ENCODE measurements at places on chromosomes 11 and 22.

- DNase-seq, result no peak
These were observed 743.4 kb upstream of the CNTN5 start for GRCh38 chr11:98277251-98277912.

DNA sequence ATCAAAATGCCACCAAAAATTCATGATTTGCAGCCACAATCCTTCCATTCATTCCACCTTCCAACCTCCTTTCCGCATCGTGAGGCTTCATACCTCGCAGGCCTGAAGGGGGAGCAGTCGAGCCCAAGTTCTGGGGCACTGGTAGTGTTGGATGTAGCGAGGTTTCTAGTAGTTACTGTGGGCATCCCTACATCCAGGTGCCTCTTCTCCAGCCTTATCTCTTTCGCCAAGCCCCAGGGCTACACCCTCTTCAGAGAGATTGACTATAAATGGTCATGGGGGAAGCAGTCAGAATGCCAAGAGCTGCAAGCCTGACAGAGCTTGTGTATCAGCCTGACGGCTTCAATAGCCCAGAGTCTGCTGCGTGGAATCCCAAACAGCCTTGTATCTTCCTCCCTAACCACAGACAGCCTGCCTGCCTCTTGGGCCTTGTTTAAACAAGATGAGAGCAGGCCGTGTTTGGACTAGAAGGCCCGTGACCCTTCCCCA lies 28.9 kb downstream of the CLMP start:
- no peak for DNase-seq

DNA sequence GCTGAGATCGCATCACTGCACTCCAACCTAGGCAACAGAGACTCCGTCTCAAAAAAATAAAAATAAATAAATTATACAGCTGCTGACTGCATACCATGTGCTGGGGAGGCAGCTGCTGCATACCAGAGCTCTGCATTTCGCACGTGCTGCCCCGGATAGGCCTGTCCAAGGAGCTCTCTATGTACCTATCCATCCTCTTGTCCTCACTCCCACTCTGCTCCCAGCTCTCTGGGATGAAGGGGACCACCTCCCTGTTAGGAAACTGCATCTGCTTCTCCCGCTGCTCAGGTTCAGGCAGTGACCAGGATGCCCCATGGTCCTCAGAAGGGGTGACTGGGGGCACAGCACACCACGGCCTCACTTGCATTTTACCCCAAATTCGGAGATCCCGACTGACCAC lies 302.3 kb downstream of the BRD1 start:
- no peak for DNase-seq

DNA sequence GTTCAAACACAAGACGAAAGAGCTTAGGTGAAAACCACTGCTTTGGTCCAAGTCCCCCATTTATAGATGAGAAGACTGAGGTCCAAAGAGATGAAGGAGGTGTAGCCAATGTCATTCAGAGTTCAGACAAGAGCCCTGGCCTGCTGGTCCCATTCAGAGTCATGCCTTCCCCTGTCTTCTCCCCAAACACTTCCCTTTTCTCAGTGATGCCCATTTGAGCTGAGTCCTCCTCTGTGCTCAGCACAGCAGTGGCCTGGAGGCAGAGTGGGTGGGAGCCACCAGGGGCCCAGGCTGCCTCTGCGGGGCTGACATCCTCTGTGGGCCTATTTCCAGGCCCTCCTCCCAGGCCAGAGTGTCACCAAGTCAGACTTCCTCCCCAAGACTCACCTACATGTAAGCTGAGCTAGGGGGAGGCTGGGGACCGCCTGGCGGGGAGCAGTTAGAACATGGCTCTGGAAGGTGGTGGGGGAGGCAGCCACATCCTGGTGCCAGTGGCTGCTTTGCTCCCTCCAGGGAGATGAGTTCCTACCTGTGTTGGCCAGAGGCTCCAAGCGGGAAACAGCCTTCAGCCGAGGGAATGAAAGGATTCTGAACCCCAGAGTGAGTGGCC lies 22.4 kb upstream of the LRRC10B start:
- no peak for DNase-seq

DNA sequence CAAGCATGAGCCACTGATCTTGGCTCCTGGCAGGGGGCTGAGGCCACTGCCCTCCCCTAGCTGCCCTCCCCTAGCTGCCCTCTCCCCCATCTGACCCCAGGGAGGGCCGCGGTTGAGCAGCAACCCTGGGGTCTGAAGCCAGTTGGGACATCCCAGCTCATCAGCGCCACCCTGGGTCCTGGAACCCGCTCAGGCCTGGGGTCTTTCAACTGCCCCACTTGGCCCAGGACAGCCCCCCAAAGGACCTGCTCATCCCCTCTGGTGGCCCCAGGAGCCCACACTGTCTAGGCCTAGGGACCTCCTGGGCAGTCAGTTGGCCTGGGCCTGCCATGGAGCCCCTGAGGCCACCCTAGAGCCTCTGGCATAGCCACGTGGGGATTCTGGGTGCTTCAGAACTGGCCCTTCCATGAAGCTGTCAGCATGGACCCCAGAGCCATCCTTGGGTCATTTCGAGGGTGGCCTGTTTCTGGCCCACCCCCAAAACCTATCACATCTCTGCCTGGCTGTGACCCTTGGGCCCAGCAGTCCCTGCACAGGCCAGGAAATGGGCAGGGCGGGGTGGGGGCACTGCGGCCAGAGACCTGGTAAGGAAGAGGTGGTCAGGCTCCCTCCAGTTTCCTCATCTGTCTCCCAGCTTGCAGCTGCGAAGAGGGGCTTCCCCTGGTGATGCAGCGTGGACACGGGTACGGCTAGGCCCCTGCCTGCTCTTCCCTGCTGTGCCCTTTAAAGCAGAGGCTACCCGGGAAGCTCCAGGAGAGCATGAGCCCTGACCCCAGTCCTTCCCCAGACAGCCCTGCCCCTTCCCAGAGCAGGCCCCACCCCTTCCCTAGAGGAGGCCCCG lies 37.9 kb downstream of the MUC2 start:
- no peak for DNase-seq
